ENCODE measurements at places on chromosomes 13 and 19.

DNA sequence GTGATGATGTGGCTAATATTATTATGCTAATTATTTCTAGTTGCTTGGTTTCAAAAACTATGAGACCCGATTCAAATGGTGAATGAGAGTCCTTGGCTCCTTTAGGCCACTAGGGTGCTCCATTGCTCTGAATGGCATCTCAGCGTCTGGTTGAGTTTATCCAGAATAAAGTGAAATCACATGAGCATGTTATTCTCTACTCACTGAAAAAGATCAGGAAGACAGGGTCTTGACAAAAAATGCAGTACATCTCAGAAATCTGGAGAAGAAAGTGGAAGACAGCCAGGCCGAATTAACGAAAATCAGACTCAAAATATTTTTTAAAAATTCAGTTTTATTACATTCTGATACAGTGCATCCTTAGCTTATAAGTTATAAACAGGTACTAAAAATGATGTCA is 516.2 kb downstream of the MYO16 start:
- peak; percentile 78 for DNase-seq

- no peak for DNase-seq
These were observed 319.6 kb downstream of the TEX29 start for GRCh38 chr13:111640006-111640405.

DNA sequence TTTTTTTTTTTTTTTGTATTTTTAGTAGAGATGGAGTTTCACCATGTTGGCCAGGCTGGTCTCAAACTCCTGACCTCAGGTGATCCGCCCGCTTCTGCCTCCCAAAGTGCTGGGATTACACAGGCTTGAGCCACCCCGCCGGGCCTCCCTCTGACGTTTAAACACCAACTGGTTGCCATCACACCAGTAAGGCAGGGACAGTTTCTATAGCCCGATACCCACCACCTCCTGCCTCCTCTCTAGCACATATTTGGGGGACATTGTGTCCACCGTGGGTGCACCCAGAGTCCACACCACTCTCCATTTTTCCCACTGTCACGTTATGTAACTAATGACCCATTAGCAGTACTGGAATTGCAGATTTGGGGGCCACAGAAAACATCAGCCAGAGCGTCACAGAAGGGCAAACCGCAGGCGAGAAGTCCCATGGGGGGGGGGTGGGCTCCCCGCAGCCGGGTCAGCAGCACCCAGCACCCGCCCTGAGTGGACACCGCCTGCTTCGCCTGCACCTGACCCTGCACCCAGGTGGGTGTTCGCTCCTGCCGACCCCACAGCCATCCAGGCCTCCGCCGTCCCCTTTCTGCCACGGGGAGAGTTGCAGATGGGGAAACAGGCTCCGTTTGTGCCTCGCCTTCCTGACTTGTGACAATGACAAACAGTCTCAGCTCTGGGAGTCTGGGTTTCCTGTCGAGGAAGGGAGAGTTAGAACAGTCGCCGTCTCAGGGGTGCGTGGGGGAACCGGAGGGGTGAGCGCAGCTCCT is 3.6 kb downstream of the ONECUT3 start:
- no peak for DNase-seq

DNA sequence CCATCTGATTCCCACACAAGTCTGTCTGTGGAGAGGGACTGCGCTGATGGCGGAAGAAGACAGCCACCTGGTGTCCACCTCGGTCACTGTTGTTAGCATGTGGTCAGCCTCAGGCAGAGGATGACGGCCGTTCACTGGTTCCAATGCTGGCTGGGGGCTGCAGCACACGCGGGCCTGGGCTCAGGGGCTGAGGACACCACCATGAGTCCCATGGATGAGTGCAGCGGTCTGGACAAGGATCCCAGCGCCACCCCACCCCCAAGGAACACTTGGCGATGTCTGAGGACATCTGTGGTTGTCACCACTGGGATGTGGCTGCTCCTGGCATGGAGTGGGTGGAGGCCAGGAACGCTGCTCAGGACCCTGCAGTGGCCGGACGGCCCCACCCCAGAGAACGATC is 10.9 kb downstream of the DPP9 start:
- no peak for DNase-seq

DNA sequence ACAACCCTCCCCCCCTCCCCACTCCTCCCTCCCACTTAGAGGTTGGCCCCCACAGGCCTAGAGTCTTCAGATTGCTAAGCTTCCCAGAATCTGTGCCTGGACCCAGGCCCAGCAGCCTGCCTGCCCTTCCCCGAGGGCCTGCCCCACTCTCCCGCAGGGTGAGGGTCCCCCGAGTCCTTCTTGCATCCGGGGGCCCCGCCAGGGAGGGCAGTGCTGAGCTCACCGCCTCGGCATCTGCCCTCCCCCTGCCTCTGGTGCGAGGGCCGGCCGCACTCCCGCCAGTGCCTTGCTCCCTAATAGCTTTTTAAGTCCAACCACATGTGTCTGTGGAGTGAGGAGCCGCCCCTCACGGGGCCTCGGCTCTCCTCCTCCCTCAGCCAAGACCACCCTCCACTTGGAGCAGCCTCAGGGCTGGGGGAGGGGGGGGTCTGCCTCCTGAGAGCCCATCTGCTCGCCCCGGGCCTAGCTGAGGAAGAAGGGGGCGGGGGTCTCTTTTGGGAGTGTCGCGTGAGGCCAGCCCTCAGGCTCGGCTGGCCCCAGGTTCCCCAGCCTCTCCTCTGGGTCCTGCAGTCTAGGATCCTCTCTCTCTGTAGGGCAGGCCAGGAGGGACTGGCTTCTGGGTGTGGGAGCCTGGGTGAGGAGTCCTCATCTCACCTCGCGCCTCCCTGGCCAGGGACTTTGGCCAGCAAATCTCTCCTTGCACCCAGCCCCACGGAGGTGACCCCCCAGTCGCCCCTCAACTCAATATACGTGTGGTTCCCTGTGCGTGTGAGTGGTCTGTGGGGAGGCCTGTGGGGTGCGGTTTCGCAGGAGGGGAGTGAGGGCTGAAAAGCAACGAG is 47.2 kb downstream of the LYL1 start:
- DNase-seq = peak; percentile 99

DNA sequence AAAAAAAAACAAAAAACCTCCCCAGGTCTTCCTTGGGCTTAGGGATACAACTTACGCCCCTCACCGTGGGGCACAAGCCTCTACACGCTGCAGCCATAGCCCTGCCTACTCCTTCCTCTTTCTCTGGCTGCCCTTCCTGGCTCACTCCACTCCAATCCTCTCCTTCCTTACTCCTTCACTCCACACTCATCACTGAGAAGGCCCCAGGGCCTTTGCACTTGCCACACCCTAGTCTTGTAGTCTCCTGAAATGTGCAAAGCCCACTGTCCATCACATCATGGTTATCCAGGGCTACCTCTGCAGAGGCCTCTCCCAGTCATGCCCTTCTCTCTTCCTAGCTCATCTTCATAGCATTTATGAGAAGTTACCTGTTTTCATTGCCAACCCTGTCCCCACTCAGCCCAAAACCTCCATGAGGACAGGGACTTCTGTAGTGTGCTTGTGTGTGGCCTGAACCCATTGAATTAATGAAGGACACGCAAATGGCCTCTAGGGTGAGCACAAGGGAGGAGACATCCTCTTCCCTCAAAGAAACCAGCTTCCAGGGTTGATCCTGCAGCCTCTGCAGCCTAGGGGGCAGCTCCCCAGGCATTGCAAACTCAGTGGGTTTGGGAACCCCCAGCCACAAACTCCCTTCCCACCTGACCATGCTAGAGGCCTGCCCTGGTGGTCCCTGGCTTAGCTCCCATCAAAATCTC is 7.9 kb upstream of the HSH2D start:
- no peak for DNase-seq

- DNase-seq = peak; percentile 75
These were observed at the start of gene ZNF730 for GRCh38 chr19:23116802-23117571. Gene ZNF730, plus strand, starts transcription at chr19:23117025. Its CDS starts 149 bp downstream, at chr19:23117174.

DNA sequence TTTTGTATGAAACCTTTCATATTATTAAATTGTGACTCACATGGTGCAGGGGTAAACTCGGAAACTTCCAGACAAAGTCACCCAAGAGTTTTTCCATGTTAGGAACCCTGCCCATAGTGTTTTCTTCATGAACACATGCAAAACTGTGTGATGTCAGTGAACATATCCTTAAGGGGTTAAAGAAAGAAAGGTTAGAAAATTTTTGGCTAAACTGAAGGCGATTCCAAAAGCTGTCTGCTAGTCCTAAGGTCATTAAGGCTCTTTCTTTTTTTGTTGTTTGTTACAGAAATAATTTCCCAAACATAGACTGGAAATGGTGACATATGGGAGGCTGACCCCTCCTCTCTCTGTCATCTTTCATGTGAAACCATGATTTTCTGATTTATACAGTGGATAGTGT is 271.9 kb downstream of the DNAJC15 start:
- DNase-seq = no peak

DNA sequence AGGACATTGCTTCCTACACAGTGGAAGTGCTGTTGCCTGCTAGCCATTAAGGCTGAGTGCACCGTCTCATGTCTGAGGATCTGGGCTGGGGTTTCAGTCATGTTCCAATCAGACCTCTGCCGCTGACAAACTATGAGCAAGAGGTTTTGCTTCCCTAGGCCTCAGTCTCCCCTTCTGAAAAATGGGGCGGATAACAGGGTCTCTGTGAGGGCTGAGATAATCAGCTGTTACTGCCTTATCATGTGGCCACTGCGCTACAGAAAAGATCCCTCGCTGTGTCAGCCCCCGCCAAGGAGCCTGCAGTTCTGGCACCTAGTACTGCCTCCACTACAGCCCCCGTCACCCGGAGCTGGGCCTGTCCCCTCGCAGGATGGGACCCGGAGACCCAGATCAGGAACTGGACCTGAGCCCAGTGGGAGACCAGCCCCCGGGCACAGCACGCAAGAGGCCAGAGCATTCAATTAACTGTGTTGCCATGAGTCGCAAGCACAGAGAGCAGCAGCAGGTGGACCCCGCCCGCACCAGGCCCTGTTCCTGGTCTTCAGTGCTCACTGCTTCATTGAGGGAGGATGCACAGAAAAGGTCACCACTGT is 3.0 kb upstream of the PNKP start:
- no peak for DNase-seq

GRCh38 chr13:41919741-41920487 is 41.0 kb downstream of the VWA8 start:
- DNase-seq = no peak

DNA sequence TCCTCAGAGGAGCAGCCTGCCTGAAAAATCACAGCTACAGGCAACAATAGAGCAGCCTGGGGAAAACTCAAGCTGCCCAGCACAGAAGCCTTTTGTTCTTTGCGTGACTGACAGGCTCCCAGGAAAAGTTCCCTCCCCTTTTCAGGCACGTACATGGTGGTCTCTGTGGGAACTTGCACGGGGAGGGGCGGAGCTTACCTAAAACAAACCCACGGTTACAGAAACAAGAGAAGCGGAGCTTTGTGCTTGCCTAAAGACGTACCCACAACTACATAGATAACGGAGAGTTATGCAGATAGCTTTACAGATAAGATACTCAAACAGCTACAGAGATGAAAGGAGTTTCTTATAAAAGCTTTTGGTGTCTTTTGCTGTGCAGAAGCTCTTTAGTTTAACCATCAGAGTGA is 11.4 kb downstream of the ETFB start:
- DNase-seq = no peak

DNA sequence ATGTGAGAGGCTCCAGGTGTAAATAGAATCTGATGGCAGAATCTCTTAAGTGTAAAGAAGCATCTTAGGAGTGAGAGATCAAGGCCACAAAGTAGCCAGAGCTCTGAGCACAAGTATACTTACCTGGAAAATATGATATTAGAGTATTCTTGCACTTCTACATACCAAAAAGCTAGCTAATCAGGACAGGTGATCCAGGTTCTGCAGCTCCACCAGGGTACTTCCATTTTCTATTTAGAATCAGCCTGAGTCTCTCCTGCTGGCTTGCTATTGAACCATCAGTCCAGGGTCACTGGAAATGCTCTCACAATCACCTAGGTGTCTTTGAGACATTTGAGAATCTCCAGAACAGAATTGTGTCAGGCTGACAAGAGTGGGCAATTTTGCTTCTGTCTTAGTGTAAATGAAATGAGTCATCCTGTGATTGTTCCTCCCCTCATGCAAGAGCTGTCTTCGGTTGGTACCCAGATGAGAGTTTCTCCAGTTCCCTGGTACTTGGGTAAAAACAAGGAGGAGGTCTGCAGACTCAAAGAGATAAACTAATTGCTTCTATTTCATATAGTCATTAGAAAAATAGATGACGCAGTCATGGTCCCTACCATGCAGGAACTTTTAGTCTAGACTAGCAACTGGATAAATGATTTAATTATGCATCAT is 14.6 kb downstream of the ZNF254 start:
- DNase-seq = no peak

- peak; percentile 26 for DNase-seq
These were observed 13.7 kb downstream of the WBP4 start for GRCh38 chr13:41075034-41075433.

DNA sequence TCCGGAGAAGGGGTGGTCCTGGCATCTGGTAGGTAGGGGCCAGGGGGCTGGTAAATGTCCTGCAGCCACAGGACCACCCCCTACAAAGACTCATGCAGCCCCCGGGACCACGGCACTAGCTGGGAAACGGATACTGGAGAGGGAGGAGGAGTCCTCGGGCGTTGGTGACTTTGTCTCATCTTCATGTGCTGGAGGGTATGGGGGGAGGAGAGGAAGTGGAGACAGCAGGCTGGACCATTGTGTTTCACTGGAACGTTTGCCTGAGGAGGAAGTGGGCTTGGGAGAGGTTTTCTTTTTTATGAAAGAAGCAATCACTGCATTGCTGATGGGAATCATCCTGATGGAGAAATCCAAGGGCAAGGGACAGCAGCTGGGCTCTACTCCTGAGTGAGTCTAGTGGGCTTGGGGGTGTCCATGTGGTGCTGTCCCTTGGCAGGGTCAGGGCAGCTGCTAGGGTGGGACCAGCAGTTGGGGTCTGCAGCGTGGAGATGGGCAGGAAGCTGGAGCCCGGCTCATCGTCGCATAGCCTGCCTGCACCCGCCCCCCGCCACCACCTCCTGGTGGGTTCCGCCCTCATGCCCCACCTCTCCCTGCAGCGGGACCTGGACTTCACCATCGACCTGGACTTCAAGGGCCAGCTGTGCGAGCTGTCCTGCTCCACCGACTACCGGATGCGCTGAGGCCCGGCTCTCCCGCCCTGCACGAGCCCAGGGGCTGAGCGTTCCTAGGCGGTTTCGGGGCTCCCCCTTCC is 1.7 kb upstream of the ADM5 start:
- DNase-seq = no peak

- no peak for DNase-seq
These were observed 1.5 kb upstream of the ARGLU1 start for GRCh38 chr13:106569233-106570095.

GRCh38 chr13:28671126-28671792 is 12.3 kb downstream of the POMP start:
- no peak for DNase-seq

GRCh38 chr19:36254848-36255247 is 39.9 kb downstream of the ZNF146 start:
- DNase-seq = no peak

DNA sequence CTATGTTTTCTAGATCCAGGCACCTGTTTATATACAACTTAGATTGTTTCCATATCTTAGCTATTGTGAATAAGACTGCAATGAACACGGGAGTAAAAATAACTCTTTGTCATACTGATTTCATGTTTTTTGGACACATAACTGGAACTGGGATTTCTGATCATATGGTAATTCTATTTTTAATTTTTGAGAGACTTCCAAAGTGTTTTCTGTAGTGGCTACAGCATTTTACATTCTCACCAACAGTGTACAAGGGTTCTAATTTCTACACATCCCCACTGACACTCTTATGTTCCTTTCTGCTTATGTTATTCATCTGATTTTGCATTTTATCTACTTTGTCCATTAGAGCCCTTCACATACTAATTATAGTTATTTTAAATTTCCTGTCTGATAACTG is 1152.9 kb downstream of the SLITRK1 start:
- DNase-seq = no peak
